ENCODE measurements at places on chromosomes 6 and 20.
A peak's percentile ranks its signal among the peaks of the same experiment; 100 is the strongest.

DNA sequence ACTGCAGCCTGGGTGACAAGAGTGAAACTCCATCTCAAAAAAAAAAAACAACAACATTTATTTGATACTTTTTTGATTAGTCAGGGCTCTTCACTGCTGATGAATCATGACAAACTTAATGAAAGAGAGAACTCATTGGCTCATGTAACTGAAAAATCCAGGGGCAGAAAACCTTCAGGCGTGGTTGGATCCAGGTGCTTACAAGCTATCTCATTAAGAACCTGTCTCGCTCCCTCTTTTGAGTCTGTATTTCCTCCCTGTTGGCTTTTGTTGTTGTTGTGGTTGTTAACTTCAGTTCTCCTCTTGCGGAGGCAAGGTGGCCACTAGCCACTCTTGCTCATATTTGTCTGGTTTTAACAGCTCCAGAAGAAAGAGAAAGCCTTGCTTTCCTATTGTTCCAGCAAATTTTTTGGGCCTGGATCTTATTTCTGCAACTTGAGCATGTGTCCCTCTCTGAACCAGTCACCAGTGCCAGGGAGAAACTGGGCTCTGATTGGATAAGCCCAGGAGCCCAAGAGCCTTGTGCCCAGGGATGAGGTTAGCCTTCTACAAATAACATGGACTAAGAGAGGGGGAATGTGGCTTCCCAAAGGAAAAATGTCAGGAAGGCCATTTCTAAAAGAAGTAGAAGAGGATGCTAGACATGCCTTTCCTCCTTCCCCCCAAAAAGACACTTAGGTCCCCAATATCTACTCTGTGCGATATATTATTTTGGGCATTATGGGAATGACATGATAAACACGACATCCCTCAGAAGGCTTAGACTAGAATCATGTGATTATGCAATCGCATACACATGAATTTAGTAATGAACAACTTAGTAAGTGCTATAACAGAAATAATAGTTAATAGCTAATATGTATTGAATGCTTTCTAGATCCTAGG is 64.5 kb downstream of the PHACTR2 start:
- no peak for DNase-seq

DNA sequence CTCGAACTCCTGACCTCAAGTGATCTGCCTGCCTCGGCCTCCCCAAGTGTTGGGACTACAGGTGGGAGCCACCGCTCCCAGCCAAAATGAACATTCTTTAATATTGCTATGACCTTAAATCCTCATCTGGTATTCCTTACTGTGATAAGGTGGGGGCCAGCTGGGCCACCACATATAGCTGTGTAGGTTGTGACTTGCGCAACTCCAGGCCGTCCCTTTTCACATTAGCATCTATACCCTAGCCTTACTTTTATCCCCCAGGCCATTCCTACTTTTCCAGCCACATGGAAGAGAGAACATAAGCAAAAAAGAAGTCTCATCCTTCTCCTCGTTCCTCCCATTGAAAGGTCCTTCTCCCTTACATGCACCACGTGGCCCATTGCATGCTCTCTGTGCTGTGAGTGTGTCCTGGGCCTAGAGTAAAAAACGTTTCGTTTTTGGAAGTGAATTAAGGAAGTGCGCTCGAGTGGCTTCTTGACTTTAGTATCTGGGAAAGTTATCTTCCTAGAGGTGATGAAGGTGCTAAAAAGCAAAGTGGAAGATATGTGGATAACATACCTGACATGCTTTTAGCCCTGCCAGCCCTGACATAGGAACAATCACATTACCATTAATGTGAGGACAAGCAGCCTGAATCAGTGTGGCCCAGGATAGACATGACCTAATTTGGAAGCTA is 56.8 kb upstream of the KIF13A start:
- DNase-seq, result no peak

GRCh38 chr20:63775096-63775978 is 35.8 kb downstream of the SLC2A4RG start:
- peak; percentile 43 for DNase-seq

DNA sequence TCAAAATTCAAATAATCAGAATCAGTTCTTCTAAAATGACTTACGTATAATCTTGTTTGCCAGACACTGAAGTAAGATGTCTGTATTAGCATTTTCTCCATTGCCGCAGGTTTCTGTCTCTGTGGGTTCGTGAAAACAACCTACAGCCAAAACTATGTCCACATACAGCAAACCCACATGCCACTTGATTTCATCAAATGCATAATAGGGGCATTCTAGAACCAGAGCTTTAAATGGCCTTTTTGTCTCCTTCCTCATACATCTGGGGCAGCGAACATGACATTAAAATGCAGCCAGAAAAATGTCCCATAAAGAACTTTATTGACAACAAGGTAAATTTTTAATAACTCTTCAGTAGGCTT is 90.2 kb upstream of the QKI start:
- DNase-seq, result no peak

GRCh38 chr6:47126647-47127391 is 84.7 kb upstream of the ADGRF1 start:
- no peak for DNase-seq

DNA sequence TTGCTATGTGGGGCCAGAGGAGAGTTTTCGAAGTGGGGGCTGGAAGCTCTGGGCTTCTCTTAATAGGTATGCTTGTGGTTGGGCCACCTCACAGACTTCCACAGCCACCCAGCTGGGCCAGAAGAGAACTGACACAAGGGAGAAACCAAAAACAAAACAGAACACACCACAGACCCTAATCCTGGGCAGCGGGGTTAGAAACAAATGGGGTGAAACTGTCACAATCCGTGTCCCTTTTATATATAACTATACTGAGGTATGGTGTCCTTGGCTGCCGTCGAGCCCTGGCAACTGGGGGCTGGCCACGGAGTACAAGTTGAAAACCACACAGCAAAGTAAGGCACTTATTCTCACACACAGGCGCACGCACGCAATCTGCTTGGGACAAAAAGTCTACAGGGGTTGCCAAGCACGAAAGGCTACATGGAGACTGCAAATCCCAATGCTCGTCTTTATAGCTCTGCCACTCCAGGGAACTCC is 78.3 kb downstream of the TRAM2 start:
- no peak for DNase-seq

- no peak for DNase-seq
Observed at GRCh38 chr6:2505624-2506023, 245.1 kb downstream of the MYLK4 start.

DNA sequence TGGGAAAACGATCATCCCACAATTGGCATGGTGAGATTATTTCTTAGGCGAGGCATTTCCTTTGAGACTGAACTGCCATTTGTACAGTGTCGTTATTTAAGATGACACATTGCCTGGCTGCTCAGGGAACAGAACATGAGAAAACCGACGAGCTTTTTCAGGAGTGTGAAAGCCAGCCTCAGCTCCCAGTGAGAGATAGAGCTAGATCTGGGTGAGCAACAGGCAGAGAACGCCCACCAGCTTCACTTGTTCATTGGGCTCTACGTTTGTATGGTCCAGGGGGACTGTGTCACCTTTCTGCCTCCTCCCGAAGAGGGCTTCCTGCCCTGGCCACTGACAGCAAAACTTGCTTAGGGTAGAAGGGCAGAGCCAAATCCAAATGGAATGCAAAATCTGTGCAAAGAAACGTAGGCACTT is 378.1 kb downstream of the RNGTT start:
- no peak for DNase-seq

GRCh38 chr6:4316867-4317400 is 181.6 kb upstream of the ECI2 start:
- no peak for DNase-seq

DNA sequence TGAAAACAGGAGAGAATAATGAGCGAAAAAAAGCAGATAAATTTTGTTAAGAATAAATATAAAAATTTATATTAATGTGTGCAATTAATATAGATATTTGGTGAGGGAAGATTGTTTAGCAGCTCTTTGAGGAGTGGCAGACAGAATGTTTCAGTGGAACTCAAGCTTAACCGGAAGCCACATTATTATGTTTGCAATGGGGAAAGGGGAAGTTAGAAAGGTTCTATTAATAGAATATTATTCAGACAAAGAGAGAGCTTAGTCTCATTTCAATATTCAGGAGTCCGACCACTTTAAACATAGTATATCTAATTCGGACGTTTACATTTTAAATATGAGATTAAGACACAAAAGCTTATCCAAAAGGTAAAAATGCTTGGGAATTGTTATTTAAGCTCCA is 81.6 kb upstream of the KHDRBS2 start:
- no peak for DNase-seq

- DNase-seq, result no peak
Observed at GRCh38 chr20:38199501-38200390, 34.7 kb upstream of the TGM2 start.

- no peak for DNase-seq
Observed at GRCh38 chr6:158810155-158811095, 8.7 kb downstream of the EZR start.

- no peak for DNase-seq
Observed at GRCh38 chr20:7010527-7010926, 243.0 kb downstream of the BMP2 start.

DNA sequence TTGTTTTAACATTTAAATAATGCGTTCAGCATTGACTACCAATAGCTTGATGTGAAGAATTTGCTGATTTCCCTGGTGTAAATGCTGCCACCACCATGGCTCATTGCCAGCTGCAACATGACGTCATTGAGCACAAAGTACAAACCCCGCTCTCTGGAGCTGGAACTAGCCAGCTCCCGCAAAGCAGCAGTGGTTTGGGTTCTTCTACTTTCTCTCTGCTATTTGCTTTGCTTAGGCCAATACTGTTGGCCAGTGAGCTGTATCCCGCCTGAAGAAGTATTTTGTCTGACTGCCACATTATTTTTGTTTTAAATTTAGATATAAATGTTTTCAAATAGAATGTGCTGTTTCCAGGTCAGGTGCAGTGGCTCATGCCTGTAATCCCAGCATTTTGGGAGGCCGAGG is 47.4 kb upstream of the KIF13A start:
- no peak for DNase-seq

- no peak for DNase-seq
Observed at GRCh38 chr20:2109425-2110210, 8.0 kb downstream of the STK35 start.

- DNase-seq, result peak; percentile 57
Observed at GRCh38 chr20:63552481-63553249, 1.3 kb upstream of the FNDC11 start.

- DNase-seq, result no peak
Observed at GRCh38 chr6:137829641-137830083, 37.4 kb upstream of the TNFAIP3 start.

GRCh38 chr20:2883726-2884637 is 10.7 kb downstream of the PTPRA start:
- DNase-seq, result no peak

- DNase-seq, result no peak
Observed at GRCh38 chr6:120869397-120869796, 464.9 kb downstream of the TBC1D32 start.

GRCh38 chr6:38027685-38028373 is 208.3 kb downstream of the ZFAND3 start:
- no peak for DNase-seq

GRCh38 chr6:15296735-15297134 is 50.9 kb downstream of the JARID2 start:
- DNase-seq, result no peak

DNA sequence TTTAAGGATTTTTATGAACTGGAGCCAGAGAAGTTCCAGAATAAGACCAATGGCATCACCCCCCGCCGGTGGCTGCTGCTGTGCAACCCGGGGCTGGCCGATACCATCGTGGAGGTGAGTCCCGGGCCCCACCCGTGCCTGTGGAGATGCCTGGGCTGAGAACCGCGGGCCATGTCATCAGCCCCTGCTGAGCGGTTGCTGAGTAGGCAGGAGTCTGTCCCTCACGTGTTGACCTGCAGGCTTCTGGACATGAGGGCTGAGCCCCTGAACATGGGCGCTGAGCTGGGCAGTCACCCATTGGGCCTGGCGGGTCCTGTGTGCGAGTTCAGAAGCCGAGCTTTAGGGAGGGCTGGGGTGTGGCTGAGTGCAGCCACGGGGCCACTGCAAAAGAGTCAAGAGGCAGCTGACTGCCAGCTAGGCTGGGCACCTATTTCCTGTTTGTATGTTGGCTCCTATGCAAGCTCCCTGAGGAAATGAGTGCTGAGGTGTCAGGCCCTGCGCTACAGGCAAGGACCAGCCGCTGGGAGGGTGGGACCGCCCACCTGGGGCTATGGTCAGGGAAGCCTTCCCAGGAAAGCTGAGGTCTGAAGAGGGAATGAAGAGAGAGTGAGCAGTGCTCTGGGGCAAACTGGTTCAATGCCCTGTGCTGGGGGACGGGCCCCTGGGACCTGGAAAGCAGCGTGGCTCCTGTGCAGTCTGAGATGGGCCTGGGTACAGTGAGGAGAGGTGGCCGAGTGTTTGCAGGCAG is 34.3 kb downstream of the PYGB start:
- DNase-seq, result no peak

GRCh38 chr6:142802124-142802523 is 142.9 kb downstream of the HIVEP2 start:
- no peak for DNase-seq
